Naive B cell (primary cell): ENCODE measurements at places on chromosomes 1 and 21. TPM values are rescaled to one million over a fixed set of nuclear protein-coding genes. Genes with fewer than 3 reads are reported as not detected.
A peak's percentile ranks its signal among the peaks of the same experiment; 100 is the strongest.

GRCh38 chr1:15207031-15207828 lies 39.8 kb upstream of the FHAD1 start:
- DNase-seq = no peak
- H3K27ac ChIP-seq = no peak overlapping the region
- H3K4me1 ChIP-seq = no peaks in the 10 kb centered on the region
- H3K27me3 ChIP-seq = peaks cover 24% of the 10 kb centered on the region
- H3K36me3 ChIP-seq = no peaks in the 10 kb centered on the region
- no peak overlapping the region for H3K4me3 ChIP-seq

The NUCKS1 gene
- 17.6 TPM for polyA plus RNA-seq

GRCh38 chr1:39639305-39640130 lies at the start of gene HEYL:
Gene HEYL (minus strand): TSS chr1:39639643. CDS start chr1:39639625, 18 bp downstream.
- H3K27me3 ChIP-seq = peaks cover 59% of the 10 kb centered on the region
- no peak within 1 kb of the TSS for H3K27ac ChIP-seq
- peak within 1 kb of the TSS; percentile 78 for H3K4me3 ChIP-seq

The SPRR2G gene
- not detected for polyA plus RNA-seq

- H3K27ac ChIP-seq = no peak overlapping the region
- peaks cover 15% of the 10 kb centered on the region for H3K4me1 ChIP-seq
- no peak for DNase-seq
- H3K27me3 ChIP-seq = peaks cover under 1% of the 10 kb centered on the region
- H3K4me3 ChIP-seq = no peak overlapping the region
- no peaks in the 10 kb centered on the region for H3K36me3 ChIP-seq
Observed at GRCh38 chr1:30914931-30915330, 6.4 kb upstream of the SDC3 start.

- no peak overlapping the region for H3K27ac ChIP-seq
- H3K27me3 ChIP-seq = peaks cover 31% of the 10 kb centered on the region
- DNase-seq = no peak
- peaks cover 33% of the 10 kb centered on the region for H3K4me1 ChIP-seq
Observed at GRCh38 chr1:229031481-229032341, 239.2 kb upstream of the RAB4A start.

DNA sequence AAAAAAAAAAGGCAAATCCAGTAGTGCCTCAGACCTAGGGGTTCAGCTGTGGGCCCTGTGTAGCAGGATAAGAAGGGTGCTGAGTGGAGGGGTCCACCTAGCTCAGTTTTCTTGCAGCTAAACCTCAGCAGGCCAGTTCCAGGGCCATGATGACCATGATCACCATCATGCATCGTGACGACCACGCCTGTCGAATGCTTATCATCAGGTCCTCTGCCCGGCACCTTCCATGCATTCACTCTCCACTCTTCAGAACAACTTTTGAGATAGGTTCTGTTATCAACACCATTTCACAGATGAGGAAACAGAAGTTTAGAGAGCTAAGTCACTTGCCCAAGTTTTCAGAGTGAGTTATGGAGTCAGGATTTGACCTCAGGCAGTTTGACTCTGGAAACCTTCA lies 54.9 kb downstream of the ACBD3 start:
- no peaks in the 10 kb centered on the region for H3K36me3 ChIP-seq
- peaks cover 55% of the 10 kb centered on the region for H3K4me1 ChIP-seq

DNA sequence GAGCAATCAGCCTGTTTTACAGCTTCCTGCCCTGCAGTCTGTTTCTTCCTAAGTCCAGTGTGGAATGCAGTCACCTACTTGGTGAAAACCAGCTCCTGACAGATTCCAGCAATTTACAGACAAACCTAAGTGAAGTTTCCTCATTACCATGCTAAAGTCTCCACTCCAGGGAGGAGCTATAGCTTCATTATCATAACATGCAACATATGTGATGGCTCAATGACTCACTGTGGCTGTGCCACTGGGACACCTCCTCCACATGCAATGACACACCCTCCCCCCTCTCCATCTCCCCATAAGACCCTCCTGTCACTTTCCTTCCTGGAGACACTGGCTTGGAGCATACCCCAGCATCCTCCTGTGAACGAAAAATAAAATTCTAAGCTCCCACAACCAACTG lies 125.2 kb downstream of the MAP3K21 start:
- no peak overlapping the region for H3K27ac ChIP-seq
- no peak for DNase-seq
- no peaks in the 10 kb centered on the region for H3K4me1 ChIP-seq
- H3K4me3 ChIP-seq = no peak overlapping the region
- H3K36me3 ChIP-seq = no peaks in the 10 kb centered on the region

DNA sequence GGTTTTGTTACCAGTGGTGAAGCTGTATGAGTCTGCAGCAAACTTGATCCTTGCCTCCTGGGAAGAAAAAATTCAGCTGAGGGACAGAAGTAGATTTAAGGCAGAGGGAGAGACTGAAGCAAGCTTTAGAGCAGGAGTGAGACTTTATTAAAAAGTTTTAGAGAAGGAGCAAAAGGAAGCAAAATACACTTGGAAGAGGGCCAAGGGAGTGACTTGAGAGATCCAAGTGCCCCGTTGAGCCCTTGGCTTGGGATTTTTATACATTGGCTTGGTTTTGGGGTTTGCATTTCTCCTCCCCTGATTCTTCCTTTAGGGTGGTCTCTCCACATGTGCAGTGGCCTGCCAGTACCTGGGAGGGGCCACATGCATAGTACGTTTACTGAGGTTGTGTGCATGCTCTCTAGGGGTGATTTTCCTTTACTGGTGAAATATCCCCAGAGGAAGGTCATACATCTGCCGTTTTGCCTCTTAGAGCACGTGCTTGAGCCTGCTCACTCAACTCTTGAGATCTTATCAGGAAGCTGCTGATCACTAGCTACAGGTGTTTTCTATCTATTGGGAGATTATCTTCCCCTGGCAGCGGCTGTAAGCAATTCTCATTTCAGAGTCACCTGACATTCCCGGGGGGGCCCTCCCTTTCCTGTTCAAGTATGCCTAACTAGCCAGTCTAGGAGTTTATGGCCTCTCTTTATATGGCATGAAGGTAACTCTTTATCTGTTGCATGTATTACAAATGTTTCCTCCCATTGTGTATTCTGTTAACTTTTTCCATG lies 20.3 kb downstream of the FASLG start:
- no peak for DNase-seq
- H3K27me3 ChIP-seq = no peaks in the 10 kb centered on the region
- H3K4me1 ChIP-seq = no peaks in the 10 kb centered on the region
- H3K27ac ChIP-seq = no peak overlapping the region
- H3K4me3 ChIP-seq = no peak overlapping the region
- no peaks in the 10 kb centered on the region for H3K36me3 ChIP-seq

DNA sequence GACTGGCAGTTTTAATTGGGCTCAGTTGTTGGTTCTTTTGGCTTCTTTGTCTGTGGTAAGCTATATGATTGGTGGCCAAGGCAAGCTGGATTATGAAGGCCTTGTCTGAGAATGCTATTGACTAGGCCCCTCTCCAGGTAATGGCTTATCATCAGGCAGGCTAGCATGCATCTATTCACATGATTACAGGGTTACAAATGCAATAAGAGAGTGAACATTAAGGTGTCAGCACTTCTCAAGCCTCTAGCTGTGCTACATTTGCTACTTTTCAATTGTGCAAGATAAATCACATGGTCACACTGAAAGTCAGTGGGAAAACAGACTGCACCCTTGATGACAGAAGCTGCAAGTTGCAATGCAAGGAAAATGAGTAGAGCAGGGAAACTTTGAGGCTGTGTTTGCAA lies 550.9 kb upstream of the TMPRSS15 start:
- H3K27ac ChIP-seq = no peak overlapping the region
- no peak overlapping the region for H3K4me3 ChIP-seq
- no peak for DNase-seq
- no peaks in the 10 kb centered on the region for H3K4me1 ChIP-seq
- peaks cover 5% of the 10 kb centered on the region for H3K27me3 ChIP-seq

DNA sequence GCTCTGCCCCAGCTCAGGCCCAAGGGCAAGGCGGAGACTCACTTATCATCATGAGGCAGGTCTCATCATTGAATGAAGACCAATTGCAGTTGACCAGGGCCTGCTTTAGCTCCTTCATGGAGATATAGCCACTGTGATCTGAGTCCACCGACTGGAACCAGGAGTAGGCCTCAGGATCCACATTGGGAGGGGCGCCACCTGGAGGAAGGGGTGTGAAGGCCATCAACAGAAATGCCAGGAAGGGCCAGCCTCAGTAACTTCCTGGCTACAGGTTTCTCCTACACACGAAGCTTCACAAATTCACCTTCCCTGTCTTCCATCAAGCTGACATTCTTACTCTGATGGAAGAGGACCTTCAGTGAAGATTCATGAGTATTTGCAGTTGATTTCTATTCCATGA lies 11.6 kb downstream of the PEF1 start:
- H3K4me1 ChIP-seq = peaks cover 17% of the 10 kb centered on the region
- no peaks in the 10 kb centered on the region for H3K27me3 ChIP-seq
- no peak overlapping the region for H3K27ac ChIP-seq
- H3K4me3 ChIP-seq = no peak overlapping the region
- no peaks in the 10 kb centered on the region for H3K36me3 ChIP-seq

- H3K27ac ChIP-seq = no peak overlapping the region
- H3K27me3 ChIP-seq = no peaks in the 10 kb centered on the region
- no peak for DNase-seq
Observed at GRCh38 chr1:210705086-210705485, 376.4 kb downstream of the HHAT start.

GRCh38 chr21:45830720-45831366 lies 150.7 kb upstream of the COL6A1 start:
- no peak overlapping the region for H3K27ac ChIP-seq
- no peaks in the 10 kb centered on the region for H3K36me3 ChIP-seq
- no peaks in the 10 kb centered on the region for H3K27me3 ChIP-seq
- H3K4me3 ChIP-seq = no peak overlapping the region

DNA sequence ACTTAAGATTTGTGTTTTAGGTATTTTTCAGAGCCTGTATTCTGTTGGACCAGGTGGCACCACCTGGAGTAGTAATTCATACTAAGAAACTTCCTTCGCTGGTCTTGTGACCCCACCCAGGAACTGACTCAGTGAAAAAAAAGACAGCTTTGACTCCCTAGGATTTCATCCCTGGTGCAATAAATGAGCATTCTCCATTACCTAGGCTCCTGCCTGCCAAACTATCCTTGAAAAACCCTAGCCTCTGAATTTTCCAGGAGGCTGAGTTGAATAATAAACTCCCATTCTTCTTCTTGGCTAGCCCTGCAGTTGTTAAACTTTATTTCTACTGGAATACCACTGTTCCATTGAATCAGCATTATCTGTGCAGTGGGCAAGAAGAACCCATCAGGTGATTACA lies 10.6 kb upstream of the RGS18 start:
- H3K4me3 ChIP-seq = no peak overlapping the region
- DNase-seq = no peak
- H3K27ac ChIP-seq = no peak overlapping the region
- no peaks in the 10 kb centered on the region for H3K4me1 ChIP-seq
- H3K27me3 ChIP-seq = no peaks in the 10 kb centered on the region

DNA sequence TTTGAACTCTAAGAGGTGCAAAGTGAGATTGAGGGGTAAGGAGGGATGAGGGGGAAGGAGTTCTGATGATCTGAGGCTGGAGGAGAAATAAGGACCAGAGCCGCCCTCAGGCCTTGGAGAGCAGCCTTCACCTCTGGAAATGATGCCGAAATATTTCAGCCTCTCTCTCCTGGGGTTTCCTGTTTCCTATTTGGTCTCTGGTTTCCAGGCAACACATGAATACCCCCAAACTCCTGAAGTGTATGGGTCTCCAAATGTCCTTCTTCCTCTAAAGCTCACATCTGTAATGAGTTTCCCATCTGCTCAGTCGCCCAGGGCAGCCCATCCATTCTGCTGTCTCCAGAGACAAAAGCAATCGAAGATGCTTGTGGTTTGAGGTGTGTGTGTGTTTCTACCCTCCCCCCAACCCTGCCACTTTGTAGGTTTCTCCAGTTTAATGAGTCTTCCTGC lies 52.0 kb upstream of the FAM20B start:
- no peak overlapping the region for H3K27ac ChIP-seq
- no peaks in the 10 kb centered on the region for H3K4me1 ChIP-seq
- DNase-seq = no peak
- peaks cover 22% of the 10 kb centered on the region for H3K27me3 ChIP-seq
- peaks cover 11% of the 10 kb centered on the region for H3K36me3 ChIP-seq

DNA sequence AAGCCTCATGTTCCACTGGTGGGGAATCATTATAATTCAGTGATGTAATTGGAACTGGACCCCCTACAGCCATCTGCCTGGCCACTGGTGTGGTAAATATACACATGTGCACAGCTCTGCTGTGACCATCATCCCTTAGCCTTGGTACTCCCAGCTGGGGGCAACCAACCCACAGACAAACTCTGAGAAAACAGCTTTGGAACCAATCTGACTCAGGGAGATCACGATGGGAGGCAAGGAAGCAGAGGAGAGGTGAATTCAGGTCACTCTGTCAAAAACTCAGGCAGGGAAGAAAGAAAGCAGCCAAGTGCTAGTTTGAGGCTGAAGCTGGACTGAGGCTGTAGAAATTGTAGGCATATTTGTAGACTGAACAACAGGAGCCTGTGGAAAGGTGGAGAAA lies 197.8 kb upstream of the GALNT2 start:
- no peaks in the 10 kb centered on the region for H3K36me3 ChIP-seq
- DNase-seq = no peak
- no peak overlapping the region for H3K4me3 ChIP-seq
